ENCODE measurements at places on chromosomes 5 and 9.

DNA sequence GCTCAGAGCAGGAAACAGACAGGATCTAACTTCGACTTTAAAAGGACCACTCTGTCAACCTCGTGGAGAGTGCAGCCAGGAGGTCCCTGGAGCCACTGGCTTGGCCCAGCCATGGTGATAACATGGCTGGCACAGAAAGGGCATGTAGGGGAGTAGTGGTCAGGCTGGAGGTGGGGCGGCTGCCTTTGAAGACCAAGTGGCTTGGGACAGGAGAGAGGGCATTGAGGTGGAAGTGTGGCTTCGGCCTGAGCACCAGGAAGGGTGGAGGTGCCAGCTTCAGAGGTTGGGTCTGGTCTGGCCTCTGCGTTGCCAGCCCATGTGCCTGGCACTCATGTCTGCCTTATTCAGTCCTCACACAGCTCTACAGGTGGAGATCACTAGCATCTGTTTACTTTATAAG, 270.0 kb downstream of the NSG2 start:
- DNase-seq, result no peak

DNA sequence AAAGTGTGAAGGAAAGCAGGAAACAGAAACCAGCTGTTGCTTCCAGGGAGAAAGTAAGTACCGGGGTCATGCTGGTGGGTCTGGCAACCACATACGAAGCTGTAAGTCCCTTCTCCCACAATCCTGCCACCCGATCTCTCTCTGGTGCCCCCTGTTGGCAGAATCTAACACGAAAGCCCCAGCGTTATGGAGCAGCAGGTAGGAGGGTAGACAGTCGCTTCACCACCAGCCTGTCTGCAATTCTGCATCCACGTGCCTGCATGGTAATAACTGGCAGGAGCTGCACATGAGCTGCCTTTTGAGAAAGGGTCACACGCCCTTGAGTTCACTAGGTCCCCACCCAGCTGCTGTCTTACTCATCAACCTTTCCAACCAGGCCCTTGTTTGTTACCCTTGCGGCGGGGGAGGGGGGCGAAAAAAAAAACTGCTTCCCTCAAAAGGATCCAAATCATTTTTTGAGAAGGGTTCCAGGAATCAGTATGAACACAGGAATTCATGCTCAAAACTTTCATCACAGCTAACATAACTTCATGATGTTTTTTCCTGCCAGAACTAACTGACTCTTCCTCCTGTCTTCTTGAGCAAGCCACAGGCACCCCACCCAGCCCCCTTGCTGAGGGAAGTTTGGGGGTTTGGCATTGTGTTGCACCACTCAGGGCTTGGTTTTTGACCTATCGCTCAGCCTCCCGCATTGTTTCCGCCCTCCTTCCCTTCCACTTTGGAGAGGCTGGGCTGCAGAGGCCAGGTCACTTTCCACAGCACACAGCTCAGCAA, 19.6 kb upstream of the TMEM252 start:
- DNase-seq, result no peak

DNA sequence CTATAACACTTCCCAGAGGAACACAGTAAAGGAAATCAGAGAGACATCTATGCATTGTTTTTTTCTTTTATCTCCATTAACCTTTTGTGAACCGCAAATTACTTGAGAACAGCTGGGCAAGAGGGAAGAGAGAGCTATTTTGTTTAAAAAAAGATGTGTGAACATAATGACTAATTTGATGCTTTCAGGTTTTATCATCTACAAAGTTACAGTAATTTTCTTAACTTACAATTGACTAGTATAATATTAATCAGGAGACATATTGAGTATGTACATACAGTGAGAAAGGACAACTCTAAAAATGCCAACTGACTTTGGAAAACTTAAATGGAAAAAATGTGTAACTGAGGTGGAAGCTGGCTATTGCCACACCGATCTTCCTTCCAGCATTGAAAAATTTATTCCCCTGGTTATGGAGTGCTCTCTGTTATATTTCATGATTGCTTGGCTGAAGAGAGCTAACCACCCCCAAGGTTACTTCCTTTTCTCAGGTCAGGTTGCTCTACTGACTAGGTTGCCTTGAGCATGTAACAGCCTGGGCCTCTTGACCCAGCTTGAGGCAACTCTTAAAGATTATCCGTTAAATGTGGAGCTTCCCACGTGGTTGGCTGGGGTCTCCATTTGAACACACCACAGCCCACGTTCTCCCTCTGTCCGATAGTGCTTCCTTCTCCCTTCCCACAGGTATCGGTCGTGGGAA, 62.6 kb upstream of the C6 start:
- no peak for DNase-seq

DNA sequence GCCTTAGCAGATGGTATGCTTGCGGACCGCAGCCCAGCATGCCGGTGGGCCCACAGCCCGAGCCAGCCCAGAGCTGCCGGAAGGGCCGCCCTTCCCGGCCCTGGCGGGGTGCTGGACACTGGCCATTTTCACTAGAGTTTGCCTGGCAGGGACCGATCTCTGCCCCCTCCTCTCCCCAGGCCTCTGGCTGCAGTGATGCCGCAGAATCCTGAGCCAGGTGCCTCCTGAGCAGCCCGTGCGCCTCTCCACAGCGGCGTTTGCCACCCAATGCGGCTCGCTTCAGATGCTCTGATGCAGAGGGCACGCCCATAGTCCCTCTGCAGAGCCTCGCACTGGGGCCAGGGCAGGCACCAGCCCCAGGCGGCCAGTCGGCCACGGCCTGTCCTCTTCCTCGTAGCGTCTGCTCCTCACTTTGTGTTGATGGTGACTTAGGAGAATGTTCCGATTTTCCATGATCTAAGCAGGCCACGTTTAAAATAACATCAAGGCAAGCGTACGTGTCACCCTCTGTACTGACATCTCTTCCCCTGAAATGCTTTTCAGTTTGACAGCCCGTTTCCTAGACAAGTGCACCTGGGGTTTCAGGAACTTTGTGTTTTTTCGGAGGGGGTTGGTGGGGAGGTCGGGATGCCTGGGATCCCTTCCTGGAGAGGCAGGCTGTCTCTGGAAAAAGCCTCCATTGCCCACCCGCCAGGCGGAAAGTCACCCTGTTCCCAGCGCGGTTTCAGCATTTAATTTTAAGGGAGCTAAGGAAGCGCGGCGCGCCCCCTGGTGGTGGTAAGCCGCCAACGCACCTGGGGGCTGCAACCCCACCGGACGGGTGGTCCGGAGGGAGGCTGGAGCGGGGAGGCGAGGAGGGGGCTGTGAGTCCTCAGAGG, 29.8 kb upstream of the HMCN2 start:
- DNase-seq, result peak; percentile 81

- DNase-seq, result no peak
These were observed 94.5 kb upstream of the EFNA5 start for GRCh38 chr5:107764976-107765804.

DNA sequence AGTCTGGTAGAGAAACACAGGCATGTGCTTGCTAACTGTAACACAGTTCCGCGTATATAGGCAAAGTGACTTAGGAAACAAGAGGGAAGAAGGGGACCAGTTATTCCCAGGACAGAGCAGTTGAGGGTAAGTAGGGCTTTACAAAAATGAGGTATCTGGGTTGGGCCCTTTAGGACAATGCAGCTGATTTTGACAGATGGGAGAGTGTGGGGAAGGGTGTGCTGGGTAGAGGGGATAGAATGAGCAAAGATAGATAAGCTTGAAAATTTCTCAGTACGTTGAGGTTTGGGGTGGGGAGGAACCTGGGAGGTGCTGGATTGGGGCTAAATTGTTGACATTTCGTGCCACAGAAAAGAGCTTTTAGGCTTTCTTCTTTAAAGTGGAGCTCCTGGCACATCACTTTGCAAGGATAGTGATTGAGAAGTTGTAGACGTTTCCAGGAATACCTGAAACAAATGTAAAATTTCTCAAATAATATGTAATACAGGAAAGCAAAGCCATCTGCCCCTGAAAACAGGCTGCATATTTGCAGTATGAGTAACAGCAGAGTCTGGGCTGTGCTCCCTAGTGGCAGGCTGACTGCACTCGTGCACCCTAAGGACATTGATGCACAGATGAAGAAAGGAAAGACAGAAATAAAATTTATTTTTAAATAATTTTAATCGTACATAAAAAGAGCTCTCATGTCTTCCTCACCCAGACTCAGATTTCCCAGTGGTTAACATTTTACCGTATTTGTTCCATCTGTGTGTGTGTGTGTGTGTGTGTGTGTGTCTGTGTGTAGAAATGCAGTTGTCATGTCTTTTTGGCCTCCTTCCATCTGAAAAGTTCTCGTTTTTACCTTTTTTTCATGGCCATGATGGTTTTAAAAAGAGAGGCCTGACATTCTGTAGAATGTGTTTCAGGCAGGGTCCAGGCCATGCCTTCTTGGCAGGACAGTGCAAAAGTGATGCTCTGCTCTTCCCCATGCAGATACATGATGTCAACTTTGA, 144.9 kb upstream of the DMRT1 start:
- DNase-seq, result no peak

- DNase-seq, result no peak
These were observed 42.8 kb upstream of the PDE8B start for GRCh38 chr5:77167695-77168121.

GRCh38 chr5:34531751-34532360, 124.3 kb upstream of the RAI14 start:
- DNase-seq, result no peak
